ENCODE measurements at places on chromosomes 13 and 19. TPM values are rescaled to one million over a fixed set of nuclear protein-coding genes. Genes with fewer than 3 reads are reported as not detected.

GRCh38 chr19:21402303-21402985, 5.5 kb downstream of the ZNF493 start:
- peaks cover 39% of the 10 kb centered on the region for H3K36me3 ChIP-seq
- H3K4me1 ChIP-seq: peaks cover 9% of the 10 kb centered on the region
- DNase-seq: no peak

GRCh38 chr19:37466277-37466797, 907 bp downstream of the ZNF569 start:
- H3K27ac ChIP-seq: peak overlapping the region; percentile 77
- H3K4me1 ChIP-seq: peaks cover 14% of the 10 kb centered on the region
- no peak for DNase-seq

- H3K27me3 ChIP-seq: peaks cover 48% of the 10 kb centered on the region
- H3K36me3 ChIP-seq: no peaks in the 10 kb centered on the region
- H3K4me3 ChIP-seq: no peak overlapping the region
- peaks cover 25% of the 10 kb centered on the region for H3K4me1 ChIP-seq
Observed at GRCh38 chr19:18221815-18222725, 4.2 kb downstream of the PDE4C start.

Gene CYP2A6
- total RNA-seq: not detected

- no peaks in the 10 kb centered on the region for H3K27me3 ChIP-seq
- no peaks in the 10 kb centered on the region for H3K36me3 ChIP-seq
Observed at GRCh38 chr19:45340232-45340898, at the start of gene KLC3. KLC3 (plus strand) TSS chr19:45340750; CDS start chr19:45345542, 4,792 bp downstream.

DNA sequence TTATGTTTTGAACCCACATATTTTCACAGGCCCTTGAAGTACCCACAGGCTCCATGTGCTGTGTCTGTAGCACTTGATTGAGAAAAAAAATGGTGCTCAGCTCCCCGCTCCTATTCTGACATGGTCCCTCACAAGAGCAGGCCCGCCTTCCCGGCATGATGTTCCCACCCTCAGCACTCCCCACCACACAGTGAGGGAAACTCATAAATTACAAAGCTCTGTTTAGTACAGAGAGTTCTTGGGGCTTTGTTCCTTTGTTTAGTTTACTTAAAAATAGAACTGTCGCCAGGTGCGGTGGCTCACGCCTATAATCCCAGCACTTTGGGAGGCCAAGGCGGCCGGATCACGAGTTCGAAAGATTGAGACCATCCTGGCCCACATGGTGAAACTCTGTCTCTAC, 25.9 kb upstream of the ABCC4 start:
- no peaks in the 10 kb centered on the region for H3K27me3 ChIP-seq
- H3K4me3 ChIP-seq: no peak overlapping the region
- H3K36me3 ChIP-seq: no peaks in the 10 kb centered on the region
- no peak for DNase-seq
- no peaks in the 10 kb centered on the region for H3K4me1 ChIP-seq

GRCh38 chr13:111116856-111117255, 1.7 kb downstream of the ARHGEF7 start:
- no peaks in the 10 kb centered on the region for H3K36me3 ChIP-seq
- H3K27me3 ChIP-seq: peaks cover 3% of the 10 kb centered on the region
- no peak for DNase-seq
- no peak overlapping the region for H3K27ac ChIP-seq

Gene C13orf42
- not detected for total RNA-seq

Gene TUBB4A
- total RNA-seq: 21.9 TPM

DNA sequence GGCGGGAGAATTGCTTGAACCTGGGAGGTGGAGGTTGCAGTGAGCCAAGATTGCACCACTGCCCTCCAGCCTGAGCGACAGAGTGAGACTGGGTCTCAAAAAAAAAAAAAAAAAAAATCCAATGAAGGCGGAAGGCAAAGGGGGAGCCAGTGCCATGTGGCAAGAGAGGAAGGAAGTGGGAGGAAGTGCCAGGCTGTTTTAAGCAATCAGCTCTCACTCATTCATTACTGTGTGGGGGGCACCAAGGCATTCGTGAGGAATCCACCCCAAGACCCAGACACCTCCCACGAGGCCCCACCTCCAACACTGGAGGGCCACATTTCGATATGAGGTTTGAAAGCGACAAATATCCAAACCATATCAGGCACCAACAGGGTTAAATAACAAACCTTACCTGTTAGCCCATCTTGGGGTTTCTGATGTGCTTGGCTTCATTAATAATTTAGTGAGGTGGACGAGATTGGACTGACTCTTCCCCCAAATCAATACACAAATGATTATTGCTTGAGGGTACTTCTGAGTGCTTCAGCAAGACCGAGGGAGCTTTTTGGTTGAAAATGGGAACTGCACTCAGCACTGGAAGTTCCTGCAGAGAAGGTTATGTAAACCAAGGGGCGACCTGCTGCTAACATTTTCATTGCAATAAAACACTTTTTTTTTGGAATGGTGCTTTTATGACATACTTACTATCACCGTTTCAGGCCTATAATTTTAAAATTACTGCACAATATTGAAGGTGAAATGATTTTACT, 7.5 kb upstream of the LRP3 start:
- H3K27ac ChIP-seq: no peak overlapping the region
- no peak overlapping the region for H3K4me3 ChIP-seq
- H3K36me3 ChIP-seq: no peaks in the 10 kb centered on the region
- DNase-seq: no peak
- H3K27me3 ChIP-seq: peaks cover 1% of the 10 kb centered on the region

DNA sequence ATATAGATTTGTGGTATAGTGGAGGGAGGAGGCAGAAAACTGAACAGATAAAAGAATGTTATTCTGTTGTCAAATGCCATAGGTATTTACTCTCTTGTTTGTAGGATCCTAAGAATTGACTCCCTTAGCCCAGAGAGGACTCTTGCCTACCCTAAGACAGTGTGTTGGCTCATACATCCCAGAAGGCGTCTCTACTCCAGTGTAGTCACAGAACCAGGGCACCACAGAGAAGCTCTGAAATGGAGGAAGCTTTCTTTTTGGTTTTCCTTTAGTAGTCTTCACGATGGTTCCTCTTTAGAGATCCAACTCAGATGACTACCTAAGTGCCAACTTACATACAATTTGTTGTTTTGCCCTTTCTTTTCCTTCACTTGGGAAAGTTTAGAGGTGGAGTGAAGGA, 14.0 kb downstream of the GPR183 start:
- no peak overlapping the region for H3K4me3 ChIP-seq
- no peaks in the 10 kb centered on the region for H3K36me3 ChIP-seq
- H3K4me1 ChIP-seq: peaks cover 68% of the 10 kb centered on the region
- H3K27me3 ChIP-seq: no peaks in the 10 kb centered on the region
- no peak for DNase-seq

GRCh38 chr13:103839460-103839859, 773.2 kb upstream of the SLC10A2 start:
- no peaks in the 10 kb centered on the region for H3K4me1 ChIP-seq
- DNase-seq: no peak
- no peak overlapping the region for H3K27ac ChIP-seq

DNA sequence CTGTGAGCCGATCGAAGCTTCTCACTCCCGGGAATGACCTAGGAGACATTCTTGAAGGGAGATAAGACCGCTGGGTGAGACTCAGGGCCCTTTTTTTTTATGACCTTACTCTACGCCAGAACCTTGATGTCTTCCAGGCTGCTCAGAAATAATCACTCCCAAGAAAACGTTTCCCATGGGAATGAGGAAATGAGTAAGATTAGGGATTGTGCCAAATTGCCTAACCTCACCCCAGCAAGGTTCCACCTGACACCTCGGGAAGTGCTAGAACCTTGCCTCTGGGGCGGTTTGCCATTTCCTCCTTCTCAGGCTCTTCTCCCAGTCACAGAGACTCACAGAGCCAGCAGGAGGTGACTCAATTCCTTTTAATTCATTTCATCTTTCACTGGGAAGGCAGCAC, 2.3 kb downstream of the SLC46A3 start:
- H3K4me1 ChIP-seq: peaks cover 18% of the 10 kb centered on the region
- H3K36me3 ChIP-seq: peaks cover 5% of the 10 kb centered on the region
- DNase-seq: no peak
- H3K27me3 ChIP-seq: no peaks in the 10 kb centered on the region
- no peak overlapping the region for H3K4me3 ChIP-seq

DNA sequence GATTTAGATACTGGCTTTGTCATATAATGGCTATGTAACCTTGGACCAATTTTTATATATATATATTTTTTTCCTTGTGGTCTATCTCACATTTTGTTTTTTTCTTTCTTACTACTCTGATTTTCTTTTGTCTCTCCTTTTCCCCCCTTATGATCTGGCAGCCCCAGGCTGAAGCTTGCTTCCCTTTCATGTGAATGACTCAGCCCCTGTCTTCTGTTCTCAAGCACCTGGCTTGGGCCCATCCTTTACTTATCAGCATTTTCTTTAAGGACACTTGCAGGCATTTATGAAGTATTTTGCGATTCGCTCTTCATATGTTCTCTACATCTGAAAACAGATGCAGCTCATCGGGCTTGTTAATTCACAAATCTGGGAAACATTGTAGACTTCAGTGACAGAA, 163.6 kb downstream of the SPRY2 start:
- H3K4me1 ChIP-seq: no peaks in the 10 kb centered on the region
- H3K36me3 ChIP-seq: no peaks in the 10 kb centered on the region
- no peak overlapping the region for H3K27ac ChIP-seq
- no peak overlapping the region for H3K4me3 ChIP-seq
- DNase-seq: no peak

Gene PROZ
- total RNA-seq: not detected

DNA sequence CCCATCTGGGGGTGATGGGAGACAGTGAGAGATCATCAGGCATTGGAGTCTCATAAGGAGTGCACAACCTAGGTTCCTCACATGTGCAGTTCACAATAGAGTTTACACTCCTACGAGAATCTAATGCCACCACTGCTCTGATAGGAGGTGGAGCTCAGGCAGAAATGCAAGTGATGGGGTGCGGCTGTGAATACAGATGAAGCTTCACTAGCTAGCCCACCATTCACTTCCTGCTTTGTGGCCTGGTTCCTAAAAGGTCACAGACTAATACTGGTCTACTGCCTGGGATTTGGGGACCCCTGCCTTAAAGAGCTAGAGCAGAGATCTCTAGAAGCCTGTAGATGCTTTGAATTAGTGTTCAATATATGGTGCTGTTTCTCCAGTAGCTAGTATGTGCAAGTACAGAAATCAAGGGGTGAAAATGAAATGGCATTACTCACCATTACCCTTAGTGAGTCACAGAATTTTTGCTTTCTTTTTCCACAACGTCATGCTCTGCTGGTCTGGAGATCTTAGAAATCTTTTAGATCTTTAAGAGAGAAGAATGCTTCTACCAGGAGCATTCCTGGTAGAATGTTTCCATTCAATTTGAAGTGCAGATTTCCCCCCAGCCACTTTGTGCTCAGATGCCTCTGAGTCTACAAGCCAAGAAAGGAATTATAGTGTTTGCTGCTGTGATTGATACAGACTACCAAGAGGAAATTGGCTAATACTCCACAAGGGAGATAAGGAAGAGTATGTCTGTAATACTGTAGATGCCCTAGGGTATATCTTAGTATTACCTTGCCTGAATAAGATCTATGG, 2301.2 kb downstream of the PCDH9 start:
- H3K27me3 ChIP-seq: no peaks in the 10 kb centered on the region
- H3K27ac ChIP-seq: no peak overlapping the region
- H3K4me1 ChIP-seq: no peaks in the 10 kb centered on the region
- DNase-seq: no peak

Gene SOX1
- not detected for total RNA-seq

DNA sequence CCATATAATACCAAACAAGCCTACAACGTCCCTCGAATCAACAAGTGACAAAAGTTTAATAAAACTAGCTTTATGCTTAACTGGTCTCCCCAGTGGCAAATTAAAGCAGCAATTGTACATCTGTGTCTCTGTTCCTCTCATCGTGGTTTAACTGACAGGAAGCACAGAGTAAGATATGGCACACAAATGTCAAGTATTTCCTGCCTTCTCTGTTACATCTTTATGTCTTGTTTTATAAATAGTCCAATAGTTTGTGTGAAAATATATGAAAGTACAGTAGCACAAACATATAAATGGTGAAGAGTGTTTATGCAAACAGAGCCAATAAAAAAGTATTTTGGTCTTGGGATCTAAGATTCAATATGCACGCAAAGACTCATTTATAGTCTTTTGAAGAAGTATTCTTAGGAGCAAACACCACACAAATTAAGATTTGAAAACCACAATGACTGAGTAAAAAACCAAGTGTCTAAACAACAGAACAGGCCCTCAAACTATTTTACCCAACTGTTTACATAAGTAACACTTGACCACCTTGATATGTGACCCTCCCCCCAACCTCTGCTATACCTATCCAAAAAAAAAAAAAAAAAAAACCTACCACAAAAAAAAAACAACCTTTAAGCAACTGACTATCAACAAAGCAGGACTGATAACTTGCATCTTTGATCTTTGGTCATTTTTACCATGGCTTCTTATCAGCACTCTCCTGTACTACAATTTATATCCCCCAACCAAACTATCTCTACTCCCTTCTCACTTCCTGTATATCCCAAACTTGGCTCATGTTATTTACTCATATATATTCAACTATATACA, 14.0 kb downstream of the ELF1 start:
- H3K27ac ChIP-seq: peak overlapping the region; percentile 61
- H3K4me1 ChIP-seq: peaks cover 68% of the 10 kb centered on the region

GRCh38 chr19:55688422-55689218, 13.6 kb downstream of the EPN1 start:
- H3K4me1 ChIP-seq: peaks cover 30% of the 10 kb centered on the region
- H3K27me3 ChIP-seq: no peaks in the 10 kb centered on the region
- peaks cover 90% of the 10 kb centered on the region for H3K36me3 ChIP-seq
- DNase-seq: peak; percentile 52
- H3K27ac ChIP-seq: peak overlapping the region; percentile 6

DNA sequence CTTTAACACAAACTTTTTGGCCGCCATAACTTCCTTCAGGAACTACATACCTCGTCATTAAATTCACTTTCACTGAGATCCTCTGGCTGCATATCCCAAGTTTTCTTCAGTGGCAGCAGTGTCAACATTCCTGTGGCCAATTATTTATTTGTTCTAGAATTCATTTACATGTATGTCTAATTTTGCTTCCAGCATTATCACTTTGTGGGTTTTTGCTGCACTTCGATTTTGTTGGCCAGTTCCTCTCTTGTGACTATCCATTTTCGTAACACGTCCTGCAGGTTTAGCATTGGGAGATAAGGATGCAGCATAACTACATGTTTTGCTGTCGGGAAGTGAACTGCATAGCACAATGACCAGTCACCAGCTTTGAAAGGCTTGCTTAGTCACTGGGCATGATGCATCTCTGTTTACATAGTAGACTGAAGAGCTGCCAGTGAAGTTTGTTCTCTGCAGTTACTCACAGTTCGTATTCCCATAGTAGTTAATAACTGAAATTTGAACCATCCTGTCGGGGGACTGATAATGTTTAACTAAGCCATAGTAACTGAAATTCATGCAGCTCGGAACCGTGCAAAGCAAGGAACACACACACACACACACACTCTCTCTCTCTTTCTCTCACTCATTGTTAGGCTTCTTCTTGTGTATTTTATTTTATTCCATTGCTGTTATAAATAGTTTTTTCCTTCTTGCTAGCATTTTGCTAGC, 28.3 kb downstream of the ZNF507 start:
- H3K4me1 ChIP-seq: no peaks in the 10 kb centered on the region
- no peak overlapping the region for H3K4me3 ChIP-seq
- peaks cover 64% of the 10 kb centered on the region for H3K36me3 ChIP-seq
- no peaks in the 10 kb centered on the region for H3K27me3 ChIP-seq

Data from B cell (primary cell).